Chondrocyte (in vitro differentiated cells): ENCODE measurements at places on chromosomes 4 and X. TPM values are rescaled to one million over a fixed set of nuclear protein-coding genes. Genes with fewer than 3 reads are reported as not detected.

The PRKG2 gene
- total RNA-seq = not detected in 3 replicates

- no peak for DNase-seq
Observed at GRCh38 chr4:7831858-7832730, 107.6 kb downstream of the AFAP1 start.

DNA sequence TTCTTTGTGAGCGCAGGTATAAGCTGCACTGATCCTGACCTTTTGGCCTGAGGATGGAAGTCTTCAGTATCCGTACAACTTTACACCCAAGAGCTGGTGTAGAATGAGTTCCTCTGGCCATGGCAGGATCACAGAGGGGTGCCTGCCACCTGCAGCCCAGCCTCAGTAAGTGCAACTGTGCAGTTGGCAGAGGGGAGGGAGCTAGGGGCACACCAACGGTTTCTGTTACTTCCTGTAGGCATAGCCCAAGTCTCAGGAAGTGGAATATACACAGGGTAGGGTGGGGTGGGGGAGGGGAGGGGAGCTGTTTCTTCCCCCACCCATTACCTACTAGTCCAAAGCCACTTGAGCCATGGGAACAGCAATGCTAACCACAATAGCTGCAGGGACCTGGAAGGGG lies 85.4 kb upstream of the GBA3 start:
- no peak for DNase-seq

The SMIM10 gene
- 2.7 to 4.7 TPM (median 3.1 TPM) in 3 replicates for total RNA-seq

- DNase-seq = no peak
Observed at GRCh38 chr4:101145021-101145420, 202.3 kb downstream of the PPP3CA start.

- DNase-seq = no peak
Observed at GRCh38 chr4:88963817-88964216, 93.2 kb downstream of the FAM13A start.

- no peak for DNase-seq
Observed at GRCh38 chrX:123348468-123348867, 164.4 kb downstream of the GRIA3 start.

The RAB39B gene
- total RNA-seq = 2.0 to 3.1 TPM (median 3.1 TPM) in 3 replicates

DNA sequence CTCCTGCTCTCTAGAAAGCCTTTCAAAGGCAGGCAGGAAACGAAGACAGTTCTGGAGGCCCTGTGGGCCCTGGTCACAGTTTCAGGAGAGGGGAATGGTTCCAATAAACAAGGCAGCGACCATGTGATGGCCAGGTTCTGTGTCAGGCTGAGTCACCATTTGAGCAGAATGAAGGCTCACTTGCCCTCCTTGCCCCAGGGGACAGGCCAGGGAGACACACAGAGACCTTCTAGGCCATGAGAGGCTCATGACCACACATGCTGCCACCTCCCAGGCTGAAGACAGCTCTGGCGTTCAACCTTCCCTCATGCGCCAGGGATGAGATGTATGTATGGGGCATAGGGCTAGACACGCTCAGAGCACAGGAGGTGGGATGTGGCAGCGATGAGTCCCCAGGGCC lies 22.9 kb upstream of the TRIM2 start:
- DNase-seq = no peak

The L1CAM gene
- total RNA-seq = 2.2 to 2.9 TPM (median 2.5 TPM) in 3 replicates

DNA sequence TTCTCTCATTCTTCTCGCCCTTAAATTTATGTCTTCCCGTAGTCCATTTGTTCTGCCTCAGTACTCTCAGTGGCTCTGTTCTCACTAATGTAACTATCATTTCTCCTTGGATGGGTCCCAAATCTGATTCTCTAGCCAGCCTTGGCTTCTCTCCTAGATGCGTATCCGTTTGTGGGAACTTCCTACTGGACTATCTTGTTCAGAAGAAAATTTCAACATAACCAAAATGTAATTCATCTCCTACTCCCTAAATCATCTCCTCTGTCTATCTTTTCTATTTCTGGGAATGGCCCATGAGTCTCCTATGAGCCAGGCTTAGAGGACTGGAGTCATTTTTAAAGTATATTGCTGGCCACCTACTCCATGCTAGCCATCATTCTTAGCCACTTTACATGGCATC lies 4.4 kb upstream of the C4orf36 start:
- DNase-seq = no peak

GRCh38 chr4:6444582-6444981 lies 27.8 kb downstream of the PPP2R2C start:
- no peak for DNase-seq

GRCh38 chrX:16772460-16772859 lies 13.8 kb upstream of the TXLNG start:
- no peak for DNase-seq

The AMTN gene
- total RNA-seq = not detected in 3 replicates

GRCh38 chr4:168859888-168860694 lies 150.0 kb downstream of the CBR4 start:
- no peak for DNase-seq

GRCh38 chr4:893276-893994 lies 38.7 kb downstream of the GAK start:
- no peak for DNase-seq

The ELOVL6 gene
- total RNA-seq = 11.0 to 16.0 TPM (median 12.8 TPM) in 3 replicates

- no peak for DNase-seq
Observed at GRCh38 chr4:1032861-1033260, 21.4 kb downstream of the FGFRL1 start.

- no peak for DNase-seq
Observed at GRCh38 chr4:176422001-176422400, 102.2 kb downstream of the SPCS3 start.

The TMSB15A gene
- 1.1 to 4.6 TPM (median 4.4 TPM) in 3 replicates for total RNA-seq

GRCh38 chrX:39564751-39565150 lies 533.0 kb downstream of the BCOR start:
- DNase-seq = no peak

GRCh38 chrX:24553011-24553410 lies 87.9 kb downstream of the PDK3 start:
- no peak for DNase-seq

DNA sequence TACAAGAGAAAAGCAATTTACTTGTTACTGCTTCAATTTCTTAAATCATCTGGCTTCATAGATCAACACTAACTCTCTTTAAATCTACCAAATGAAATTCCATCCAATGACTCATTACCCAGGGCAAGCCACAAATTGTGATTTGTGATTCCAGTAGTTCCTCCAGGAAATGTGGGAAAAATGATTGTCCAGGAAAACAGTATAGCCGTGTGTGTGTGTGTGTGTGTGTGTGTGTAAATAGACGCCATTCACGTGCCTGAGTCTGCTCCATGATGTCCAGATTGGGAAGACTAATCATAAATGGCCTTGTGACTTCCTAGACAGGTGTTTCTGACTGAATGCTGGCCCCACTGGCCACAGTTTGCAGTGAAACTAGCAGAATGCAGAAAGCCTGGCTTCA lies 121.3 kb downstream of the HS6ST2 start:
- no peak for DNase-seq
